ENCODE measurements at places on chromosomes 2 and 18. TPM values are rescaled to one million over a fixed set of nuclear protein-coding genes. Genes with fewer than 3 reads are reported as not detected.

Gene SGO2
- total RNA-seq = 1.1 TPM

Gene CRACDL
- not detected for total RNA-seq

Gene TMEM127
- total RNA-seq = 34.6 TPM

Gene BIN1
- total RNA-seq = 66.1 TPM
